ENCODE measurements at places on chromosomes 5 and 9.

DNA sequence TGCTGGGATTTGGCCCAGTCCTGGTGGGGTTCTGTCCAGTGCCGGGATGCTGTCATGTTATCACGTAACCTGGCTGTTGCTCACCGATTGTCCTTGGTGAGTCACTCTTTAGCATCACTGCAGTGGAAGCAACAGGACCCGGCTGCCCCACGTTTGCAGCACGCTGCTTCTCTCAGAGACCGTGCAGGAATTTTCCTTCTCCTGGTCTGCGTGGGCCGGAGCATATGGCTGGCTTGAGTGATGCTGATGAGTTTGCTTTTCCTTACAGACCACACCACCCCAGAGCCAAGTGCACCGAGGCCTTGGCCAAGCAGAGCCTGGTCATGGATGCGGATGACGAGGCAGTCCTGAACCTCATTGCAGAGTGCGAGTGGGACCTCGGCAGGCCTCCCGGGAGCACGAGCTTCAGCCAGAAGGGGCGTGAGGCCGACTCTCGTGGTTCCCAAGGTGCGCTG is 21.4 kb downstream of the CEP72 start:
- no peak for DNase-seq

DNA sequence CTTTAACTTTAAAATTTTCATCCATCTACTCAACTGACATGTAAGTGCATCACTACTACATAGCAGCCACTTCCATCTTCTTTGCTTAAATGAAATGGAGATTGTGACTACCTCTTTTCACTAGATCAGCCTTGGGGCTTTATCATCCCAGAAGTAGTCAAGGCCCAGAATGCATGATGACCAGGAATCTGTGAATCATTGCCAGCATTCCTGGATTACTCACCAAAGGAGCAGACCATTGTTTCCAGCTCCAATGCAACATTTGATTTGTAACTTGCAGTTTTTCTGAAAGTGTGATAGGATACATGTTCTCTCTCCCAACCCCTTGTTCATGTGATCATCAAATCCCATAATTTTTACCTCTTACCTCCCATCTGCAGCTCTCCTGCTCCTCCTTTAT is 65.1 kb downstream of the PLPPR1 start:
- no peak for DNase-seq

GRCh38 chr5:139075066-139076050 is 122.8 kb downstream of the SIL1 start:
- DNase-seq: no peak

GRCh38 chr9:110807956-110808598 is 139.5 kb downstream of the MUSK start:
- no peak for DNase-seq

- no peak for DNase-seq
Measured at GRCh38 chr9:6987381-6987780, 229.6 kb downstream of the KDM4C start.

GRCh38 chr9:129032541-129033159 is 3.8 kb upstream of the MIGA2 start:
- DNase-seq: no peak

- DNase-seq: no peak
Measured at GRCh38 chr5:82717738-82718137, 359.5 kb downstream of the TMEM167A start.

DNA sequence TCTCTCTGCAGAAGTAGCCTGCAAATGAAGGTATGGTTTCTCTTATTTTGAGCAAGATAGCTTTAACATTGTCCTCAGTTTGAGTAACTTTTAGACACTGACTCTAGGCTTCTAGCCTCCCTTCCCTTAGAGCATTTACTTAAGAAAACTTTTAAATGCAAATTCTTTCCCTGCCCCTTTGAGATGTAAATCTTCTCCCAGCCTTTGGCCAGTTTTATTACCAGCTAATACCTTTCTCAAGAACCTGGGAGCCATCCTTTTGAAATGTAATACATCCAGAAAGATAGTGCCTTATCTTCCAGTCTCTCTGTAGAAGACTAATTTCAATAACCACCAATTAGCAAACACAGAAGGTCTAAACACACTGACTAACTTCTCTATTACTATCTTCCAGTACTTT is 688.9 kb upstream of the CDH9 start:
- no peak for DNase-seq

GRCh38 chr5:113361701-113362100 is 73.1 kb downstream of the TSSK1B start:
- no peak for DNase-seq

DNA sequence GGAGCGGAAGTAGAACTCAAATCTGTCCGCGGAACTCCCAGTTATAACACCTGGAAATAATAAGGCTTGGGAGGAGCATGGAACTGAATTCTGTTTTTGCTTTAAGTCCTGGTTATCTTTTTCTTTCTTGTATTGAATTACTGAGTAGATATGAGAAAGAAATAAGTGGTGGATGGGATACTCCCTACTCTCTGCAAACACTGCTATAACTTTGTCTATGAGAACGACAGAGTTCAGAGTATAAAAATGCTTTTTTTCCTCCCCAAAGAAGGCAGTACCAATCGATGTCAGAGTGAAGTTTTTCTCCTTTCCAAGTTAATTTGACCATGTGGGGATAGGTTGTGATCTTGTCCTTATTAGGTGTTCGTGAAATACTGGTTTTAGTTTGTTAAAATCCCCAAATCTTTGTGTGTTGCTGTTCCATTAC is 1.2 kb downstream of the RIC1 start:
- no peak for DNase-seq

DNA sequence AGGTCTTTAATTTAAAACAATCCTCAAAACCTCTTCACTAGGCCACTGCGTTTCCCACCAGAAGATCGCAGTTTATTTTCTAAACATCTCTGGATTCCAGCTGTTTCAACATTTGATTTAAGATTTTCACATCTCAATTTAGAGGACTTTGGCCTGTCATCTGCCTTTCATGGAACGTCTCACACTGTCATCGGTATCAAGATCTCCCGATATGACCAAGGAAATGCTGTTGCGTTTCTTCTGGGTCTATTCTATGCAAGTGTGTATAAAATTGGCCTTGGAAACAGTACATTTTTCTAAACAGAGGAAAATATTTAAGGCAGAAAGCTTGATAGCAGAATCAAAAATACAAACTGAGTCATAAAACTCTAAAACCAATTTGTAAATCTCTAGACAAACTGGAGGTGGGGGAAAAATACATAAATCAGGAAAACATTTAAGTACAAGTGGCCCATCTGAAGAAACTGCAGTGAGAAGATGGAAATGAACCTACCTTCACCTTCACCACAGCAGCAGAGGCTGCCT is 53.6 kb upstream of the SIMC1 start:
- no peak for DNase-seq

DNA sequence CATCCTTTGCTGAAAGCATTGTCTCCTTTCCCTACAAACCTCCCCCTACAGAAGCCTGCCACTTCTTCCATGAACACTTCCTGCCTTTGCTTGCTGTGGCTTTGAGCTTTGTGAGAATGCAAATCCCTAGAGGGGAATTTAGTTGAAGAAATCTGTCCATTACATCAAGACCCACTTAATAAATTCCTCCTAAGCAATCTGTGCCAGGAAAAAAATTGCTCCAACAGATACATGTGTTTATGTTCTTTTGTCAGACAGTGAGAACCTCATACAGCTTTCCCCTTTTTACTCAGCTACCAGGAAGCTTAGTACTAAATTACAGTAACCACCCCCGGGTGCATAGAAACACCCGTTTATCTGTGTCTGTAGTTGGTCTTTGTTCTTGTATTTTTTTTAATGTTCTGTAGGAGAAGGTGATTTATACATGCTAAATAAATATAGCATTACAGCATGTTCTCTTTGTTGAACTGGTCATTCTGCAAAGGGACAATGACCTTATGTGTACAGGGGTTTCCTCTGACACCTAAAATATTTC is 43.9 kb downstream of the SH3TC2 start:
- DNase-seq: no peak

DNA sequence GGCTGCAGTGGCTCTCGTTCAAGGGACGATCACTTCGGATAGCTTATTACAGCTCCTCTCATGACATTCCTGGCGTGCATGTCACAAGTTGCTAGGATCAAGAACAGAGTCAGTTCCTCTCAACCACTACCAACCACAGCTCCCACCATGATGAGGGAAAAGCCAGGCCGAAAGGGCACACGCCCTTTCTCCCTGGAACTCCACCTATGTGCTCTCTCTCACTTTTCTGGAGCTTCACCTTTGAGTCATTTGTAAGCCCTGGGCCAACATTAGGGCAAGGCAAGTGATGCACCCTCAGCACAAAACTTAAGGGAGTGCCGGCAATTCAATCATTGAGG is 1.6 kb downstream of the SPACA9 start:
- DNase-seq: no peak

DNA sequence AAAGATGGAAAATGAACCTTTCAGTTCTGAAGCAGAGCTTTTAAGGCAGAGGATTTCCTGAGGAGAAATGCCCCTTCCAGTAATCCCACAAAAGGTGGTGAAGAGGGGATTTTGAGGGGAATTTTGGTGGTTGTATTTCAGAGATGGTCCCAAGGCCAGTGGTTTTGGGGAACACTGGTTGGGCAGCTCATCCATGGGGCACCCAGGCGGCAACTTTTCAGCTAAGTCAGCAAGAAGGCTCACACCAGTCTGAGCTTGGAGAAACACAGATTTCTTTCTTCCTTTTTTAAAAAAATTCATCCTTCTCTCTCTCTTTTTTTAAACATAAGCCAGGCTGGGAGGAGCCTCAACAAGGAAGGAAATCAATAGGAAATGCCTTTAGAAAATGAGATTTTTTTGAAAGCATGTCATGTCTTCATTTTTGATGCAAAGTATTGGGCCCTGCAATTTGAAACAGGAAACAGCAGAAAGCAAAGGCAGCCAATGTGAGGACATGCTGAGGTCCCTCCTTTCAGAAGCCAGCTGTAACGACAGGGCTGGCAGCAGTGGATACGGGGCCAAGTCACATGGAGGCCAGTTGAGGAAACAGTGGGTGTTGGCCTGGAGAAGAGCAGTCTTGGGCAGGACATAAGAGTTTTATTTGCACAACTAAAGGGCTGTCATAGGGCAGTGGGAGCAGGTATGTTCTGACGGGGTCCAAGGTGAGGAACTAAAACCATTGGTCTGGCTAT is 155.3 kb upstream of the KLF4 start:
- DNase-seq: no peak

Measured in stimulated activated CD8-positive, alpha-beta memory T cell treated with anti-CD3 and anti-CD28 coated beads, Interleukin-7, amount 100 ng/mL, for 24 hours (primary cell).